ENCODE measurements at places on chromosomes 6 and 20.

GRCh38 chr6:34985236-34985635 is 96.2 kb downstream of the ANKS1A start:
- DNase-seq, result no peak

GRCh38 chr6:166389119-166389518 is 6.4 kb upstream of the MPC1 start:
- no peak for DNase-seq

DNA sequence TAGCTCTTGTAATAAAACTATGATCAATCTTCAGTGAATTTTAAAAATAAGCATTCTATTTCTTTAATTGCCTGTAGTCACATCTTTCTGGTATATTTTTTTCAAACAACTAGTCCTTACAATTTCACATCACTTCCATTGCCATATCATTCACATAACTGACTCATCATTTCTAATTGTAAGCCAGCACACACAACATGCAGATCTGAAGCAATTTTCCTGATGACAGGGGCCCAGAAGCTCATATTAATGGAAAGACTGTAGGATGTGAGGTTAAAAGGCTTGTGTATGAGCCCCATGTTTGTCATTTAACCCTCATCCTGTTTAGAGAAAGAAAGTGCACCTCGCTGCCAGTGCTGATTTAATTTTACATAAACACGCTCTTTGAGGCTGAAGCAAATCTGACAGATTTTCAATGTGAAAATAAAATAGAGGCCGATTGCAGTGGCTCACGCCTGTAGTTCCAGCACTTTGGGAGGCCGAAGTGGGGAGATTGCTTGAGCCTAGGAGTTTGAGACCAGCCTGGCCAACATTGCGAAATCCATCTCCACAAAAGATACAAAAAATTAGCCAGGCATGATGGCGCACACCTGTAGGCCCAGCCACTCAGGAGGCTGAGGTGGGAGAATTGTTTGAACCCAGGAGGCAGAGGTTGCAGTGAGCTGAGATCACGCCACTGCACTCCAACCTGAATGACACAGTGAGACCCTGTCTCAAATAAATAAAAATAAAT is 40.1 kb upstream of the LTV1 start:
- no peak for DNase-seq

GRCh38 chr6:92270365-92270764 is 1149.0 kb downstream of the EPHA7 start:
- DNase-seq, result no peak

DNA sequence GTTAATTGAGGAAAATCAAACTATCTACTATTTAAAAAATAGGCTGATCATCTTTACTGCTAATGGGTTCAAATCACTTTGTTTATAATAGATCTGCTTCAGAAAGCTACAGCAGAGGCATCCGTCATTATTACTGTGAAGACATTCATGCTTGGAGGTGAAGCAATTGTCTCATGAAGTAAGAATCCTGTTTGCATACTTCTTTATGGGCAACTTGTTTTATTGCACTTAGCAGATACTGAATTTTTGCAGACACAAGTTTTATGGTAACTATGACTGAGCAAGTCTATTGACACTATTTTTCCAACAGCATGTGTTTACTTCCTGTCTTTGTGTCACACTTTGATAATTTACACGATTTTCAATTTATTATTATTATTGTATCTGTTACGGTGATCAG is 573.9 kb downstream of the RFPL4B start:
- DNase-seq, result no peak

DNA sequence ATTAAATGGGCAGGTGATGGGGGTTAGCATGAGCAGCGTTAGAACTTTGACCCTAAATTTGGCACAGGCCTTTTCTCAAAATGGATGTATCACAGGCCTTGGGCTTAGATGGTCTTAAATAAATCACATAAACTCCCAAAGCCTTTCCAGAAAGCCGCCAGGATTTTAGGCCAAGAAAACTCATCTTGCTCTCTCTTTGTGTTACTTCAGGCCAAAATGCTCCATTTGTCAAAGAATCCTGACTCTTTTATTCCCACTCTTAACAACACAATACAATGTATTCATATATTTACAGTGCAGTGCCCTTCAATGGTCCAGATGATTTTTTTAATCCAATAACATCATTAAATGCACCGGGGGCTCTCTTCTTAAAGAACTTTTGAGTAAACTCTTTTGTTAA is 5.9 kb upstream of the TCP11 start:
- DNase-seq, result no peak

DNA sequence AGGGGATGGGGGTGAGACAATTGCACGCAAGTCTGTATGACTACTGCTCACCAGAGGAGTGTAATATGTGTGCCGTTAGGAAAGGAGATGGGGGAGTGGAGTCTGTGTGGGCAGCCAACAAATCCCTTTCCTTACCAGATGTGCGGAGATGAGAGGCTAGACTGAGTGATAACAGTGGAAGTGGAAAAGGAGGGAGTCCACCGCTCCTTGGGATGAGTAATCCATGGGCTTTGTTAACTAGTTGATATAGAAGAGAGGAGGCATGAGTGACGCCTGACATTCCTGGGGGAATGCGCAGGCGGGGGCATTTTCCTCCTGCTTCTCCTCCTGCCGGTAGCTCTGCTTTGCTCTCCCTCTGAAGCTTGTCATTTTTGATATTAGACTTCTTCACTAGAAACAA is 13.5 kb upstream of the SMIM26 start:
- DNase-seq, result no peak

DNA sequence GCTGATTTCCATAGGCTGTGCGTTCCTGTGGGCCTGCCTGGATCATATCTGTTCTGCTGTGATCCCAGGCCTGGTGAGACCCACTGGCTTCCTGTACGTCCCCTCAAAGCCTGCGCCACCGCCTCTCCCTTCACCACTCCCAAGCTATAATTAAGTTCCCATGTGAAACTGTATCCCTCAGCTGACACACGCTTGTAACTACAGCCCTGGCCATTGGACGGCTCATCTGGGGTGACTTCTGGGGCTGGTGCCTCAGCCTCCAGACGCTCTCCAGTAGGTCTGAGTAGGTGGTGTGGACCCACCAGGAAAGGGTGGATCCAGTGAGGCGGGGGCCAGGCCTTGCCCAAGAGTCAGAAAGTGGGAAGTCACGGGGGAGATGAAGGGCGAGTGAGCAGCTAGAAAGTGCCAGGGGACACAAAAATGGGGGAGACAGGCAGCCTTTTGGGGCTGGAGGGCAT is 21.0 kb downstream of the PPARD start:
- no peak for DNase-seq

DNA sequence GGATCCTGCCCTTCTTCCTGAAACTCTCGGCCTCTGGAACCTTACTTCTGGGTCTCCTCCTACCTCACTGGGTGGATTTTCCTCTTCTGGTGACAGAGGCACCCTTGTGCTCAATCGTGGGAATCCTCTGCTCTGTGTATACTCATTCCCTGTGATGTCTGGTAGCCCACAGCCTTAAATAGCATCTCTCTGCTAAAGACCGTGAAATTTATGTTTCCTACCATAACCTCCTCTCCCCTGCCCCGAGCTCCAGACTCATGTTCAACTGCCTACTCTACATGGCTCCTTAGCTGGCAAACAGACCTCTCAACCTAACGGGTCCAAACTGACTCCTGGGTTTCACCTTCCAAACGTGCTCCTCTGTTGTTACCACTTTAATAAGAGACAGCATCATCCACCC is 9.9 kb downstream of the MMP9 start:
- no peak for DNase-seq

DNA sequence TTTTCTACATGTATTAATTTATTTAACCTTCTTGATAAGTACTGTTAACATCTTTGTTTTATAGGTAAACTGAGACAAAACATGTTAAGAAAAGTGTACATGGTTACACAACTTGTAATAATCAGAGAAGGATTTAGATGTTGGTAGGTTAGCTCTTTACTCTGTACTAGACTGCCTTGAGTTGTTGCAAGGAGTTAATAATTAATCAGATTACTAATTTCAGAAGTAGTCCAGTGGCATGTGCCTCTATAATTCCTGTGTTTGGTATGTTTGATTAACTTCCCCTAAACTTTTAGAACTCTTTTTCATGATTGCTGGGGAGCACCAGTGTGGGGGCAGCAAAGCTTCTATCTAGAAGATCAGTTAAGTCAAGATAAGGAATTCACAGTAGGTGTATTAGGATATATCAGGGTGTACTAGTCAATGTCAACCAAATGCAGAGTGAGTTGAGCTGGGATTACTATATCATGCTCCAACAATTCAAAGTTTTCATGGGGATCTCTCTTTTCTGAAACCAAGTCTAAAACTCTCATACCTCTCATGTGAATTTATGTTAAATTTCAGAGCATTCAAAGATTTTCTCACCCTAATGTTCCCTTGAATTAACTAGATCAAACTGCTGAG is 129.7 kb upstream of the AHI1 start:
- no peak for DNase-seq

DNA sequence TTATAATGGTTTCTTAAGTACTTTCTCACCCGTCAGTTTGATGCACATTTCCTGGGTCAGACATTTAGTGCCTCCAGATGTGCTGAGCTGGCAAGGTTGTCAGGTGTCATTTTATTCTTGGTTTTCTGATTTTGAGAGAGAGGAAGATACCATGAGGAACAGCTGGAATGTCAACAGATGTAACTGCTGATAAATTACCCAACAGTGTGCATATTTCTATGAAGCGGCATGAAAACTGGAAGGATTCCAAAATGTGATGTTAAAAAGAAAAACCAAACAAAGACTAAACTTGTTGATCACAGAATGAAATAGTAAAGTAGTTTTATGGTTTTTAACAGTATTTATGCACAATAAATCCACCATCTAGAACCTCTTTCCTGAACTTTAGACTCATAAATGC is 447.3 kb downstream of the HDGFL1 start:
- no peak for DNase-seq

DNA sequence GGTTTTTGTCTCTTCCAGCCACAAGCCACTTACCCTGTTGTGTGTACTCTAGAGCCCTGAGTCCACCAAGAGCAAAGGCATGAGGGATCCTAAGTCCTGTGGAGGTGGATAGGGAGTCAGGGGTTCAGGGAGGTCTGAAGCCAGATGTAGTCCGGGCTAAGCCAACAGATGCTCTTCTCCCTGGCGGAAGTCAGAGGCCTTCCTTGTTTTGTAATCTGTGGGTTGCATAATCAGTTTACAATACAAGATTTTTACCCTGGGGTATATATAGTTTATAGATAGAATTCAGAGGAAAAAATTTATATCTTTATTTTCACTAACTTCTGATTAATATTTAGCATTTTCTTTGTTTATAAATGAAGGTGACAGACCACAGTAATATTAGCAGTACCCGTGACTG is 9.2 kb downstream of the LAMP5 start:
- no peak for DNase-seq

DNA sequence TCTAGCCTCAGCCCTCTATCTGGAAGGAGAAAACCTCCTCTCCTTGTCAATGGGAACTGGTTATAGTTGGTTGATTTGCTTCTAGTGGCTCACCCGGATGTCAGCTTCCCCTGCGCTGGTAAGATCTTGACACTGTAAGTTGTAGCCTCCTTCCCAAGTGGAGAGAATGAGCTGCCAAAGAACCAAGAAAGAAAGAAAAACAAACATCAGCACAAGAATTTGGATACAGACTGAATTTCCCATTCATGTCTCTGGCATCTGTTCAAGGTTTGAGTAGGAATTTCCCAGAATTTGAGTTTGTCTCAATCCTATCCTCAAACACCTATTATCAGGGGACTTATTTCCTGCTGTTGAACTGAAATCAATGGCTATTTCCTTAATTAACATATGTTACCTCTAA is 44.1 kb downstream of the ELOVL2 start:
- DNase-seq, result no peak

- DNase-seq, result no peak
Measured at GRCh38 chr6:118317581-118318563, 230.2 kb upstream of the PLN start.

DNA sequence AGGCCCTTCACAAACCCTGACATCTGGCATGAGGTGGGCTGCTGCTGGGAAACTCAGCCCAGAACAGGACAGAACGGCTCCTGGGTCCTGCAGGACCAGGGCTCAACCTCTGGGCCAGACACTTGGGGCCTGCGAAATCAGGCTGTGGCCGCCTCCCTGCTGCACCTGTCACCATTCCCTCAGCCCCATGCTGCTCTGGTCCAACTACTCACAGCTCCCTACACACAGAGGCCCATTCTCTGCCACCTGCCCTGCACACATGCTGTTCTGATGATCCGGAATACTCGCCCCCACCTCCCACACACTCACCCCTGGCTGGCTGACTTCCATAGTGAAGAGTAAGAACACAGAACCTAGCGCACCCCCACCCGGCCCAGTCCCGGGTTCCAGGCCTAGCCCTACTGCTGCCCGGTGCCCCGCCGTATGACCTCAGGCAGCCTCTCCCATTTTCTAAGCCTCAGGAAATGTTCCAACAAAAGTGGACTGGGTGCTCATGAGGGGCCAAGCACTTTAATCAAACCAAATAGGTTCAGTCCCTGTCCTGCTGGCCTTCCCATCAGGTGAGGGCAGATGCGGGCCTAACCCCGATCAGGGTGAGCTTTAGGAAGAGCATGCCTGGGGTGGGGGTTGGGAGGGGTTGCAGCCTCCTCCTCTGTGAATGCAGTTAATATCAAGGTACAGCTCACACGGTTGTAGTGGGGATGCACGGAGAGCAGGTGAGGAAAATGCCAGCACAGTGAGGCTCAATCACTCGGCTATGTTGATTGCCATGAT is 3.9 kb downstream of the PEDS1 start:
- DNase-seq, result no peak

GRCh38 chr20:44361021-44361420 is 5.5 kb downstream of the HNF4A start:
- no peak for DNase-seq

- DNase-seq, result no peak
Measured at GRCh38 chr20:54041336-54041735, 29.1 kb downstream of the BCAS1 start.

- DNase-seq, result peak; percentile 36
Measured at GRCh38 chr6:108117427-108118358, 43.2 kb upstream of the OSTM1 start.

GRCh38 chr6:145673504-145673903 is 61.8 kb downstream of the EPM2A start:
- DNase-seq, result no peak

GRCh38 chr6:137136065-137136464 is 37.4 kb downstream of the IL22RA2 start:
- no peak for DNase-seq

DNA sequence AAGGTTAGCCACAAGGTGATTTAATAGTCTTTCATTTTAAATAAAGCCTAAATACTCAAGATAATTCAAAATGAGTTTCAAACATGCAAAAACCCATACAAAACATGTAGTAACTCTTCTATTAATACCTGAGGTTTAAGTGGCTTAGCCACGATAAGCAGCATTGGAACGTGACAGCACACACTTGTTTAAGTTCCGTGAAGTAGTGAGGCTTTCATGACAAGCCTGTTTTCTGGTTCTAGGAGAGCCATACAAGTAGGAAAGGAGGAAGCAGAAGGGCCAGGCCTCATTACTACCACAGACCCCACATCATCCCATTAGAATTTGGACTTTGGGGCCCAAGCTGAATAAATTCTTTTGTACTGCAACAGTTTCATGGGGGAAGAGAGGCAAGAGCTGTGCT is 54.3 kb upstream of the PRND start:
- DNase-seq, result no peak

GRCh38 chr6:57087916-57088315 is 2.1 kb upstream of the ZNF451 start:
- DNase-seq, result no peak
